Subcutaneous preadipocyte (primary cell): ENCODE measurements at places on chromosomes 2 and 18. TPM values are rescaled to one million over a fixed set of nuclear protein-coding genes. Genes with fewer than 3 reads are reported as not detected.

PLGLB1 gene
- 1.2 and 1.5 TPM in 2 replicates for total RNA-seq

INPP1 gene
- 10.7 and 15.8 TPM in 2 replicates for total RNA-seq

UGT1A3 gene
- total RNA-seq = not detected in 2 replicates

ABCA12 gene
- total RNA-seq = under 0.01 TPM in 2 replicates

HOXD1 gene
- total RNA-seq = not detected in 2 replicates

COL3A1 gene
- total RNA-seq = 1,186 and 1,584 TPM in 2 replicates

ARHGAP25 gene
- total RNA-seq = under 0.01 TPM in 1 of 2 replicates, not detected in the other

TMEFF2 gene
- 2.9 and 3.7 TPM in 2 replicates for total RNA-seq

DPP10 gene
- total RNA-seq = not detected in 2 replicates

MC4R gene
- total RNA-seq = not detected in 2 replicates

CIB4 gene
- total RNA-seq = not detected in 2 replicates

TRIB2 gene
- total RNA-seq = 8.1 and 20.7 TPM in 2 replicates

SLC14A1 gene
- under 0.01 and 1.2 TPM in 2 replicates for total RNA-seq

RAB6C gene
- total RNA-seq = not detected in 2 replicates

MC5R gene
- total RNA-seq = not detected in 2 replicates

IL37 gene
- total RNA-seq = not detected in 2 replicates

PAIP2B gene
- total RNA-seq = 0.20 and 0.37 TPM in 2 replicates

TET3 gene
- total RNA-seq = 2.6 and 2.9 TPM in 2 replicates

SLC19A3 gene
- total RNA-seq = 1.4 and 1.8 TPM in 2 replicates

INHBB gene
- 0.20 and 1.1 TPM in 2 replicates for total RNA-seq

NT5C1B gene
- not detected in 2 replicates for total RNA-seq

NOL4 gene
- total RNA-seq = not detected in 2 replicates

SCG2 gene
- 0.39 and 1.1 TPM in 2 replicates for total RNA-seq

RAD51AP2 gene
- not detected in 2 replicates for total RNA-seq

BCS1L gene
- total RNA-seq = 42.6 and 48.1 TPM in 2 replicates

GAL3ST2 gene
- total RNA-seq = not detected in 2 replicates

SFT2D3 gene
- 3.3 and 4.5 TPM in 2 replicates for total RNA-seq

FZD7 gene
- 5.1 and 7.0 TPM in 2 replicates for total RNA-seq

RUFY4 gene
- not detected in 2 replicates for total RNA-seq

LAMA1 gene
- total RNA-seq = 47.7 and 48.1 TPM in 2 replicates

STARD6 gene
- total RNA-seq = under 0.01 TPM in 1 of 2 replicates, not detected in the other

GDF7 gene
- under 0.01 TPM in 2 replicates for total RNA-seq

EVX2 gene
- not detected in 2 replicates for total RNA-seq

SEC11C gene
- total RNA-seq = 10.2 and 11.4 TPM in 2 replicates

UGT1A8 gene
- total RNA-seq = not detected in 2 replicates

CFAP221 gene
- under 0.01 TPM in 1 of 2 replicates, not detected in the other for total RNA-seq

SERPINB4 gene
- under 0.01 TPM in 1 of 2 replicates, not detected in the other for total RNA-seq

IL36A gene
- total RNA-seq = not detected in 2 replicates

ZNF532 gene
- total RNA-seq = 19.5 and 20.7 TPM in 2 replicates

ANKRD29 gene
- total RNA-seq = 6.6 and 14.7 TPM in 2 replicates
